Effector memory CD4-positive, alpha-beta T cell (primary cell): ENCODE measurements at places on chromosomes 2 and 18.

DNA sequence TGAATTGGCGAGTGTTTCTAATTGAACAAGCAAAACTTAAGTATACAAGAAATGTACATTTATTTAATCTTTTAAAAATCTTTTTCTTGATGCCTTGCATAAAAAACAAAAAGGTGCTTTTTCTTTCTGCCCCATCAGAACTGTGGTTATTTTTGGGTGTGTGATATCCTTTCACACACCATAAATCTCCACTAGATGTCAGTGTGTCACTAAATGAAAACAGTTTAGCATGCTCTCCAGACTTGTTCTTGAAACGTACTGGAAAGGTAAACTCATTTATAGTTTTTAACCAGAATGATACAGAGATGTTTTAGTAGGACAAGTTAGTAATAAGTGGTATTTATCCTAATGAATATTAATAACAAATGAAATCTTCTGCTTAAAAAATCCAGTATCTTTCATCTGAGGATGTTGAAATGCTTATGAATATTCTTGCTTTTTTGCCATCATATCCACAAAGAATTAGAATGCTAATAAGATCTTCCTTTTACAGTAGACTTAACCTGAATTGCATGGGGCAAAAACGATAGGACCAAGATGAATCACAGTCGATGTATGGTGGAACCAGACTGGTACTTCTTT is 96.8 kb downstream of the UBE2E3 start:
- no peak for DNase-seq

DNA sequence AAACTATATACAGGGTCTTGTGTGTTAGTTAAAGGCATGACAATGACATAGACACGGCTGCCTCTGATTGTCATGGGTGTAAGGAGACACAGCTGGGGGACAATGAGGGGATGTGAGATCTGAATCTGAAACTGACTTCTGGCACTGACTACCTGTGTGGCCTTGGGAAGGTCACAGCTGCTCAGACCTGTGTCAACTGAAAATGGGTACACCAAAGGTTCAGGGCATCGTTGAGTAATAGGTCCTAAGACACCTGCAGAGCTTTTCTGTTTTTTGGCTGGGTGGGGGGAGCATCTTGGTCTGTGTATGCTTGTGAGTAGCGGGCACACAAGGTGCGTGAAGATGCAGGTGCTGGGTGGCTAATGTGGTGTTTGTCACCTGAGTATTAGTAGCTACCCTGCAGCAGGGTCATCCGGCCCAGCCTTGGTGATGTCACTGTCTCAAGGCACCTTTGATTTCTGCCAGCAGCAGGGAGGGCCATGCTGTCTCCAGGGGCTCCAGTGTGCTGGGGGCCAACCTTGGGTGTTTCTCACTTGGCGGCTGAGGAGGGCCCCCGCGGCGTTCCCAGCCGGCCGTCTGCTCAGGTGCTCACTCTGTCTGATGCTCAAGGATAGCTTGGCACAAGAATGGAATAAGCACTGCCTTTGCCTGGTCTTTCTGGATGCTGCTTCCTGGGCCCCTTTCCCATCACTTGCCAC is 53.1 kb upstream of the HS6ST1 start:
- DNase-seq: no peak

DNA sequence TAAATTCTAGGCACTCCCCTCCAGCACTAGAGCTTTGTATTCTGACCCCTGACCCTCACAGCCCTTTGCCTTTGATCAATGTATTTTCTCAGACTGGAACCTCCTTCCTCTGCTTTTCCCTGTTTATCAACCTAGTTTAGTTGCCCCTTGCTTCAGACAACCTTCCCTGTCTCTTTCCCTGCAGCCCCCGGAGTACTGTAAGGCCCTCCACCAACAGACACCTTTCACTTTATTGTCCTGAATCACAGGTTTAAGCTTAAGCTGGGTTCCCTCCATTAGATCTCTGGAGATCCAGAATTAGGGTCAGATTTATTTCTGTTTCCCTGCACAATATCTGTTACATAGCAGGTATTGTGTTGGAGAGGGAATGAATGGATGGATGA is 140.2 kb downstream of the DDX1 start:
- no peak for DNase-seq

- no peak for DNase-seq
These were observed 598.2 kb upstream of the KLHL29 start for GRCh38 chr2:22786817-22787216.

DNA sequence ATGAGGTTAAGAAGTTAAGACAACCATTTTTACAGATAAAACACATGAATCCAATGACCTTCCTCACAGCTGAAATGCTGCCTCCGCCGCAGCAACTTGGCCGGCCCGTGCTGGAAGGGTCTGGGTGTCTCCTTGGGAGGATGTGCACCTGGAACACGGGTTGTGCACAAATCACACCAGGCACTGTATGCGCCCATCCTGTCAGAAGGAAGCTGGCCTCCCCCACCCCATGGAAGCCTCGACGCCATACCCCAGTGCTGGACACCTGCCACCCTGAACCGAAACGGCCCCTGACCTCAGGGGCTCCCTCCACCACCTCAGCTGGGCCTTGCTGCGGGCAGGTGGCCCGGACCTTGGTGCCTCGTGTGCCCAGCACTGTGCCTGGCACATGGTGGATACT is 111.8 kb downstream of the PXDN start:
- DNase-seq: no peak
